ENCODE measurements at places on chromosomes 13 and 19. TPM values are rescaled to one million over a fixed set of nuclear protein-coding genes. Genes with fewer than 3 reads are reported as not detected.

DNA sequence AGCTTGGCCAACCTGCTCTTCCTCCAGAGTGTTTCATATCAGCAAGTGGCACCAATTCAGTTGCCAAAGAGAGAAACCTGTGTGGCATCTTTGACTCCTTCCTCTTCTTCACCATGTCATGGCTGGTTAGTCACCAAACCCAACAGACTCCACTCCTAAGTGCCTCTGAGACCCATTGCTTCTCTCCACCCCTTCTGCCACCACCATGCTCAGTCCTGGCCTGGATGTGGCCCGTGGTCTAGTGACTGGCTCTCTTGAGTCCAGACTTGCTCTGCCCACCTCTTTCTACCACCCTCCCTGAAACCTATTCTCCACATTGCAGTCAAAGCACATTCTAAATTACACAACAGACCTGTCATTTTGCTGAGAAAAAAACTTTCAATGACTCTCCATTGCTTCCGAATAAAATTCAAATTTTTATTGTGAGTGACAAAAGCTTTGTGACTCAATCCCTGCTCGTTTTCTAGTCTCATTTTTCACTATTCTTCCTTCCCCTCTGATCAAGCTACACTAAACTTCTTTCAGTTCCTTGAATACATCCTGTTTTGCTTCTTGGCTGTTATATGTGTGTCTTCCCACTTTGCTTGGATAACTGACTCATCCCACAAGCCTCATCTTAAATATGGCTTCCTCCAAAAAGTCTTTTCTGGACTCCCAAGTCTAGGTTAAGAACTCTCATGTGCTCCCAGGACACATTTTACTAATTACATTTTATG is 12.0 kb upstream of the TNFSF11 start:
- peaks cover 6% of the 10 kb centered on the region for H3K4me1 ChIP-seq
- no peak overlapping the region for H3K27ac ChIP-seq
- no peaks in the 10 kb centered on the region for H3K36me3 ChIP-seq

DNA sequence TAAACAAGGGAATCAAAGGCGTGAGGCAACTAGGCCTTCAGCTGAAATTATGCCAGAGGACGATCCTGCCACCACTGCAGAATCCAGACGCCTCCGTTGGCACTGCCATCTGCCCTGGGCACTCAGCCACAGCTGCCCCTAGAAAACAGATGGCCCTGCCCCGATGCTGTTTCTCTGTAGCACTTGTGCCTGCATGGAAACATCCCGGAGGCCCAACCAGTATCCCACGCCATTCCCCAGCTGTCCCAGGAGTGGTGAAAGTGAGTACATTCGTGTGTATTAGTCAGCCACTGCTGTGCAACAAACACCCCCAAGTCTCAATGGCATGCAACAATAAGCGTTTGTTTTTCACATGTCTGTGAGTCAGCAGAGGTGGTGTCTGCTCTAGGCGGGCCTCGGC is 8.9 kb upstream of the CRTC1 start:
- H3K27ac ChIP-seq, result no peak overlapping the region
- H3K36me3 ChIP-seq, result peaks cover 3% of the 10 kb centered on the region
- DNase-seq, result no peak
- peaks cover 2% of the 10 kb centered on the region for H3K27me3 ChIP-seq
- H3K4me1 ChIP-seq, result no peaks in the 10 kb centered on the region
- H3K4me3 ChIP-seq, result no peak overlapping the region

ATP1A3 gene
- 7.1 TPM for total RNA-seq

CDC42EP5 gene
- total RNA-seq, result not detected

DNA sequence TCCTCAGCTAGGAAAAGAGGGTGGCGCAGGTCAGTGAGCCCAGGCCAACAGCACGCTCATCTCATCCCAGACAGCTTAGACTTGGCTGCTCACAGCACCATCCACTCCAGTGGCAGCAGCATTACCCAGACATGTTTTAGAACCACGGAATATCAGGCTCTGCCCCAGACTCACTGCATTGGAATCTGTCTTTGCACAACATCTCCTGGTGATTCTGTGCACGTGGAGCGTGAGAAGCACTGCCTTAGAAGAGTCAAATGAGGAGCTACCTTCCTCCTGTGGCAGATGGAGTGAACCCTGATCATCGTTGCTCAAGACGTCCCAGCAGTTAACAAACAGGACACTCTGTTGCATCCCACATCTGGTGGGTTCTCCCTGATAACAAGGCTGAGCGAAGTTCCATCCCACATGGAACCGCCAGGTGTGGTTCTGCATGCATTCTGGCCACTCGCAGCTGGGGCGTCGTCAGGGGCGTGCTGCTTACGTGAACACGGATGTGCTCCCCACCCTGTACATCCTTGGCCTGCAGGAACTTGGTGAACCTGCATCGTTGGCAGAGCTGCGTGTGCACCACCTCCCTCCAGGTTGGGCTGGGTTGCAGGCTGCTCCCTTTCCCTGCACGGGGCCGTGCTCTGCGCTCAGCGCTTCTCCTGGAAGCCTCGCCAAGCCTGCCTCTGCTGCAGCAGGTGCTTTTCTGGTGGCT is 25.2 kb upstream of the ATP11A start:
- H3K27me3 ChIP-seq, result peaks cover 7% of the 10 kb centered on the region
- DNase-seq, result no peak
- H3K27ac ChIP-seq, result no peak overlapping the region
- no peak overlapping the region for H3K4me3 ChIP-seq
